Progenitor cell of endocrine pancreas (in vitro differentiated cells): ENCODE measurements at places on chromosomes 5 and 9. TPM values are rescaled to one million over a fixed set of nuclear protein-coding genes. Genes with fewer than 3 reads are reported as not detected.

Gene EIF4EBP3
- 6.1 and 6.7 TPM in 2 replicates for total RNA-seq

Gene INVS
- 28.1 and 29.5 TPM in 2 replicates for total RNA-seq

DNA sequence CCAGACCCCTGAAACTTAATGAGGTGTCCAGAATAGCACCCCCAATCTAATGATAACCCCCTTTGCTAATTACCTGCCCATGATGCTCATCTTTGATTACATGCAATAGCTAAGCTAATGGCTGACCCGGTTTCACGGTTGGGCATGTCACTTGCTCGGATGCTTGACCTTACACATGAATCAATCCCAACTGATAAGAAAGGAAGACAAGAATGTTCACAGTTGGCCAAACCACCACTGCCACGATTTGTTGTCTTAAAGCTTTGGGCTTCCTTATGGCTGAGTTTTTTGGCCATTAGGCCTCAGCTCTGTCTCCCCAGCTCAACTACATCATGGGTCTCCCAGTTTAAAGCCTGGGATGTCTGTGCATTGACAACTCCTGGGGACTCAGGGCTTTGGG is 53.1 kb upstream of the TGFBR1 start:
- H3K4me1 ChIP-seq = peaks cover 20% of the 10 kb centered on the region
- DNase-seq = no peak
- no peak overlapping the region for H3K27ac ChIP-seq
- H3K4me3 ChIP-seq = no peak overlapping the region
- H3K36me3 ChIP-seq = no peaks in the 10 kb centered on the region
- H3K27me3 ChIP-seq = no peaks in the 10 kb centered on the region

GRCh38 chr5:80816590-80816989 is 143.6 kb upstream of the RASGRF2 start:
- DNase-seq = no peak
- no peak overlapping the region for H3K27ac ChIP-seq
- peaks cover 13% of the 10 kb centered on the region for H3K36me3 ChIP-seq
- no peak overlapping the region for H3K4me3 ChIP-seq
- no peaks in the 10 kb centered on the region for H3K27me3 ChIP-seq

- no peaks in the 10 kb centered on the region for H3K36me3 ChIP-seq
- no peak for DNase-seq
- H3K4me3 ChIP-seq = no peak overlapping the region
Measured at GRCh38 chr9:135373820-135374219, 105.8 kb upstream of the PPP1R26 start.

- H3K4me1 ChIP-seq = no peaks in the 10 kb centered on the region
- no peak for DNase-seq
- peaks cover 13% of the 10 kb centered on the region for H3K27me3 ChIP-seq
- H3K36me3 ChIP-seq = no peaks in the 10 kb centered on the region
Measured at GRCh38 chr9:36716496-36716895, 143.8 kb downstream of the MELK start.

DNA sequence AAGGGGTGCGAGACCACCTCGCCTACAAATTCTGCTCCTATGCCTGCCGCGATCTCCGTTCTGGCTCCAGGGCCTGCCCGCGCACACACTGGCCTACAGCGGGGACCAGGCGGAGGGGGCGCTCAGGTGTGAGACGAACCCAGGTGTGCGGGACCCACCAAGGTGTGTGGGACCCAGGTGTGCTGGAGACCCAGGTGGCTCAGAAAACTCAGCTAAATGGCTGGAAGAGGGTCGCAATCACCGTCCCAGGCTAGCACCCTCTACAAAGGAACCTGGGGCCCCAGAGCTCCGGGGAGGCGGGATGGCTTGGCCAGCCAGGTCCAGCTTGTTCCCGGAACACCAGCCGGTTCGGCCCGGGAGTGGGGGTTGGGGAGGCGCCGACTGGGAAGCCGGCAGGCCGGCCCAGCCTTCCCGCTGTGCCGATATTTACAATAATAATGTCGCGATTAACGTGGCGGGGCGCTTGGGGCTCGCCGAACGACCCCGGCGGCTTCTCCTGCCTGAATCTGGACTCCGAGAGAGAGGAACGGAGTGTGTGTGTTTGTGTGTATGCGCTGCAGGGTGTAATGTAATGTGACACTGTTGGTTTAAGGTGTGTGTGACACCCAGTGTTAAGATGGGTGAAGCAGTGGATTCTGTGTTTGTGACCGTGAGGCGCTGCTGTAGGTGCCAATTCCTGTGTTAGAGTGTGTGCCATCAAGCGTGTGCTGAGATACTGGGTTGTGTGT is 1.4 kb downstream of the PCDH1 start:
- no peak for DNase-seq
- H3K27me3 ChIP-seq = peaks cover 76% of the 10 kb centered on the region
- H3K4me1 ChIP-seq = peaks cover 38% of the 10 kb centered on the region
- peak overlapping the region; percentile 73 for H3K4me3 ChIP-seq

Gene ICE1
- total RNA-seq = 40.0 TPM in 2 replicates

GRCh38 chr9:137130176-137130755 is 8.7 kb upstream of the GRIN1 start:
- no peak for DNase-seq
- H3K4me3 ChIP-seq = peak overlapping the region; percentile 74
- H3K36me3 ChIP-seq = no peaks in the 10 kb centered on the region
- H3K27me3 ChIP-seq = peaks cover 18% of the 10 kb centered on the region
- peaks cover 24% of the 10 kb centered on the region for H3K4me1 ChIP-seq

GRCh38 chr5:172638209-172638768 is 2.8 kb upstream of the NEURL1B start:
- H3K27me3 ChIP-seq = peaks cover 52% of the 10 kb centered on the region
- H3K36me3 ChIP-seq = no peaks in the 10 kb centered on the region
- DNase-seq = no peak

DNA sequence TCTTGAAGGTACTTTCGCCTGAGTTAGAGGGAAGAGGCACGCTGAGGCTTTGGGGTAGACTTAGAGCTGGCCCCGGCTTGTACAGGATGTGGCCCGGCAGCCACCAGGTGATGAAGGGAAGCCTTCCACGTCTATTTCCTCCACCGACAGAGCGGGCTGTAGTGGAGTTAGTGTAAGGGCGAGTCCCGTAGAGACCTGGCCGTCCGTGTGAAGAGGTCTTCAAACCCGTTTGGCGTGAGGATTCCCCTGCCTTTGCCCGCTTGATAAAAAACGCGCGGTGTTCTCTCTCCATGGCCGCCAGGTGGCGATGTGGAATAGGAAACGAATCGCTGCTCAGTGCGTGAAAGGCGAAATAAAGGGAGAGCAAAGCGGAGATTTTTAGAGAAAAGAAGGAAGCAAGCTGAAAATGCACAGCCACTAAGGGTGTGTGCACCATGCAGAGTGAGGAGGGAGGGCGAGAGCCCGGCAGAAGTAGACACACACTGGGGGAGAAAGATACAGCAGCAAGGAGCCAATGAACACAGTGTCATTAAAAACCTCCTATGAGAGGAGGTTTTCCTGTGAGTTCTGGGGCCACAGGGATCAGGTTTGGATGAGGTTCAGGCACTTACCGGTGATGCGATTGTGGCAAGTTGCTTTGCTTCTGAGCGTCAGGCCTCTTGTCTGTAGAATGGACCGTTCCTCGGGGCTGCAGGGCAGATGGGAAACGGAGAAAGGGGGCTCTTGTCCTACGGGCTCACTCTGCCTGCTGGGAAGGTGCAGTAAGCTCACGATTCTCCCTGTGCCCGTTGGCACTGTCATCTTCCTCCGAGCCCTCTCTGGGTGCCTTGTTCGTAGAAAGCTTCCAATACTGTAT is 34.2 kb downstream of the STC2 start:
- no peak overlapping the region for H3K27ac ChIP-seq
- peak overlapping the region; percentile 43 for H3K4me3 ChIP-seq
- DNase-seq = peak; percentile 75
- H3K36me3 ChIP-seq = no peaks in the 10 kb centered on the region
- peaks cover 42% of the 10 kb centered on the region for H3K27me3 ChIP-seq

Gene SEMA5A
- total RNA-seq = 4.0 and 4.3 TPM in 2 replicates

Gene ETF1
- 73.1 and 77.6 TPM in 2 replicates for total RNA-seq

DNA sequence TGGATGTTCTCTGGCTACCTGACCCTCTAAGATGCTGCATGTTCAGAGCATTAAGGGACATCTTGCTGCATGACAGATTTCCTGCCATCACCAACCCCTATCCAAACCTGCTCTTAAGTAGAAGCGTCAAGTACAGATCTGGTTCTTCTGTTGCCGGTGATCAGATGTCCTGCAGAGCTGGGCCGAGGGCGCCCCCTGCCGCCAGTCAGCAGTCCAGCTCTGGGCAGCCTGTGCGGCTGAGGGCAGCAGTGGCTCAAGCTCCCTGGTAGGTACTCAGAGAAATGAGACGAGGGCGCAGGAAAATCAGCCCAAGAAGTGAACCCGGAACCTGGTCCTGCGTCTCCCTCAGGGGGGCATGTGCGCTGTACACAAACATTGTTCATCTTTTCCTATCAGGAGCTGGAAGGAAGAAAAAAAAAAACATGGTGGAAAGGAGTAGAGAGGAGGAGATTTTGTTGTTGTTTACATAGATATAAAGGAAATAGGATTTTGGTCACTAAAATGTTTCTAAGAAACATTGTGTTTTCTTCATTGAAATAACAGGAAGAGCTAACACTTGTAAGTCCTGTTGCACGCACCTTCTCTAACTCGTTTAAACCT is 95.8 kb downstream of the CFAP90 start:
- peaks cover 27% of the 10 kb centered on the region for H3K27me3 ChIP-seq
- no peaks in the 10 kb centered on the region for H3K4me1 ChIP-seq
- no peak overlapping the region for H3K27ac ChIP-seq
- no peaks in the 10 kb centered on the region for H3K36me3 ChIP-seq
- no peak overlapping the region for H3K4me3 ChIP-seq
- DNase-seq = peak; percentile 56

DNA sequence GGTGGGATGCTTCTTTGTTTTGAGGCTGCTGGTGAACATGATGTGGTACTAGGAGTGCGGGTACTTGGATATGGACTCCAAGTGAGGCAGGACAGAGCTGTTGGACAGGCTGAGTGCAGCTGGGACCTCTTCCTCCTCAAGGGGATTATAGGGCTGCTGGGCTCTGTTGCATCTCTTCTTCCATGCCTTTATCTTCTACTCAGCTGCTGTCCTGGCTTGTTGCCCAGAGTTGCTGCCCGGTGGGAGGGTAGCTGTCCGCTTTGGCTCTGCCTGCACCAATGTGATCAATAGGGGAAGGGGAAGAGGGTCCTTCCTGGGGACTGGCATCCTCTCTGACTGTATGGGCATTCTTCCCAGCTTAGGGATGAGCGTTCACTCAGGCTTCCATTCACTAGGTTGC is 1217.9 kb upstream of the ACO1 start:
- DNase-seq = no peak
- H3K36me3 ChIP-seq = no peaks in the 10 kb centered on the region
- no peaks in the 10 kb centered on the region for H3K4me1 ChIP-seq
- H3K27me3 ChIP-seq = no peaks in the 10 kb centered on the region
- no peak overlapping the region for H3K27ac ChIP-seq

Gene ARHGEF39
- total RNA-seq = 9.1 and 10.4 TPM in 2 replicates

DNA sequence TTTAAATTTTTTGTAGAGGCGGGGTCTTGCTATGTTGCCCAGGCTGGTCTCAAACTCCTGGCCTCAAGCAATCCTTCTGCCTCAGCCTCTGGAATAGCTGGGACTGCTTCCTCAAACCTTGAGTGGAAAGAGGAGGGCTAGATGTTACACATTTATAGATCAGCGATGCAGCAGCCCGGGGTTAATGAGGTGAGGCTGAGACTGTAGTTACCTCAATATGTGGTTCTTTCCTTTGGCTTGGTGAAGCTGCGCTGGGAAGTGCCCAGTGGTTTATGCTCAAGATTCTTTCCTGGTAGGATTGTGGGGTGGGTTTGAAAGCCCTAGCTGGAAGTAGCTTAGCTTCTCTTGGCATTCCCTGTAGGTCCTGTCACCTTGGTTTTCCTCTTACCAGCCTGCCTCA is 22.5 kb downstream of the ZNF618 start:
- no peaks in the 10 kb centered on the region for H3K27me3 ChIP-seq
- H3K27ac ChIP-seq = no peak overlapping the region
- H3K4me1 ChIP-seq = peaks cover 1% of the 10 kb centered on the region

DNA sequence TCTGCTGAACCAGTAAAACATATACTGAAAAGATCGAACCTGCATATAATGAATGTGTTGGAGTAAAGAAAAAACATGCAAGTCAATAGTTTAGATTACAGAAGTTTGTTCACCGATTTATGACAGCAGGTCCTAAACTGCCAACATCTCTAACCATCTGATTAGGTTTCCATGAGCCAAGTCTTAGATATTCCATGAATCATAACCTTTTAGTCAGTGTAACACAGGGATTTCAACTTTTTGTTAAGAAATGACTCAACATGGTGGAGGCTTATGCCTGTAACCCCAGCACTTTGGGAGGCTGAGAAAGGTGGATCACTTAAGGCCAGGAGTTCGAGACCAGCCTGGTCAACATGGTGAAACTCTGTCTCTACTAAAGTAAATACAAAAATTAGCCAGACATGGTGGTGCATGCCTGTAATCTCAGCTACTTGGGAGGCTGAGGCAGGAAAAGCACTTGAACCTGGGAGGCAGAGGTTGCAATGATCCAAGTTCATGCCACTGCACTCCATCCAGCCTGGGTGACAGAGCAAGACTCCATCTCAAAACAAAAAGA is 38.7 kb downstream of the APC start:
- H3K4me3 ChIP-seq = no peak overlapping the region
- H3K36me3 ChIP-seq = peaks cover 17% of the 10 kb centered on the region
- DNase-seq = no peak
- H3K4me1 ChIP-seq = peaks cover 5% of the 10 kb centered on the region
- no peak overlapping the region for H3K27ac ChIP-seq
- no peaks in the 10 kb centered on the region for H3K27me3 ChIP-seq

Gene APBB3
- total RNA-seq = 47.8 and 53.6 TPM in 2 replicates

Gene ITGA1
- total RNA-seq = 6.4 and 7.8 TPM in 2 replicates

DNA sequence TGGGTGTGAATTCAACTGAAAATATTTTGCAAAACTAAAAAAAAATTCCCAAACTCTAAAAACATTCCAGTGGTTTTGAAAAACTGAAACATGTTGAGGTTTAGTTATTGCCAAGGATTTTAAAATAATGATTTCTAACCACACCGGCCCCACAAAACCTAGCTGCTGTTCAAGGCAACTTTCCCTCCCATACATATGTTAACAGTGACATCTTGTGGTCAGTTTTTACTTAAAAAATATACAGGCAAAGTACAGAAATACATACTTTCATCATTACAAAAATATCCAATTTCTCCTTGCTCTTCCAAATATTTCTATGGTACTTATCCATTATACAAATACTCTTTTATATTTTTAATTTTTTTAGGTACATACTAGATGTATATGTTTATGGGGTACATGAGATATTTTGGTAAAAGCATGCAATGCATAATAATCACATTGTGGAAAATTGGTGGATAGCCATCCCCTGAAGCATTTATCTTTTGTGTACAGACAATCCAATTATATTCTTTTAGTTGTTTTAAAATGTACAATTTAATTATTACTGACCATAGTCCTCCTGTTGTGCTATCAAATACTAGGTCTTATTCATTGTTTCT is 34.4 kb upstream of the MRPS30 start:
- no peaks in the 10 kb centered on the region for H3K4me1 ChIP-seq
- no peaks in the 10 kb centered on the region for H3K27me3 ChIP-seq
- no peaks in the 10 kb centered on the region for H3K36me3 ChIP-seq
- H3K27ac ChIP-seq = no peak overlapping the region
- DNase-seq = no peak
- no peak overlapping the region for H3K4me3 ChIP-seq

Gene SGCD
- total RNA-seq = 5.5 and 5.9 TPM in 2 replicates

- H3K27ac ChIP-seq = no peak overlapping the region
- no peak overlapping the region for H3K4me3 ChIP-seq
- DNase-seq = no peak
- H3K27me3 ChIP-seq = peaks cover 33% of the 10 kb centered on the region
- no peaks in the 10 kb centered on the region for H3K4me1 ChIP-seq
- H3K36me3 ChIP-seq = no peaks in the 10 kb centered on the region
Measured at GRCh38 chr9:138025908-138026307, 148.3 kb downstream of the CACNA1B start.
